ENCODE measurements at places on chromosomes 13 and 19.
A peak's percentile ranks its signal among the peaks of the same experiment; 100 is the strongest.

DNA sequence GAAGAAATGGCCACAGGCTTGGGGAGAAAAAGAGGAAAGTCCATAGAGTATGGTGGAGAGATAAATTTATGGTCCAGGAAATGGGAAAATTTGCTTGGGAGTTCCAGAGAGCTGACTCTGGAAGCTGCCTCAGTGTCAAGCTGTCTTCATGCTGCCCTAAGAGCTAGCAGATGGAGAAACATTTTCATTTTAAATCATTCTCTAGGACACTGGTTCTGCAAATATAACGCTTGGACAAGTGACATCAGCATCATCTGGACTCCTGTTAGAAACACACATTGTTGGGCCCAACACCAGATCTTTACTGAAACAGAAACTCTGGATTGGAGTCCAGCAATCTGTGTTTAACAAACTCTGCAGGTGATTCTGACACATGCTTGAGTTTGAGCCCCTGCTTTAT lies 592.0 kb upstream of the KLF12 start:
- DNase-seq: no peak

GRCh38 chr13:97978651-97979050 lies 25.2 kb downstream of the IPO5 start:
- no peak for DNase-seq

DNA sequence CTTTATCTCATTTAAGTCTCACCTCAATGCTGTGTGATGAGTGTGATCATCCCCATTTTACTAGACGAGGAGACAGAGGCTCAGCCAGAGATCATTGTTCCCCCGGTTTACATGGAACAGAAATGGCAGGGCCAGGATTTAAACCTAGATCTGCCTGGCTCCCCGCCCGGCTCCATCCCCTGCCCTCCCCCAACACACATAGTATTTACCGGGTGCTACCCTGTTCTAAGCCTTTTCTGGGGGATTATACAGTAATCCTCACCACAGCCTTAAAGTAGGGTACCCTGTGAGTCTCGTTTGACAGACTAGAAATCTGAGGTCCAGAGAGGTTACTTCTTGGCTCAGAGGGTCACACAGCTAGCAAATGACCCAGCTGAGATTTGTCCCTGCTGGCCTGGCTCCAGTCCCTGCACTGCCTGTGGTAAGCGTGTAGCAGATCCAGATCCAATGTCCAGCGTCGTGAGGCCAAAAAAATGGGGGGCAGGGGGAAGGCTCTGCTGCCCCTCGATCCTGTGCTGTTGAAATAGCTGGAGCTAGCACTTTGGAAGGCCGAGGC lies 3.8 kb upstream of the KLC3 start:
- no peak for DNase-seq

DNA sequence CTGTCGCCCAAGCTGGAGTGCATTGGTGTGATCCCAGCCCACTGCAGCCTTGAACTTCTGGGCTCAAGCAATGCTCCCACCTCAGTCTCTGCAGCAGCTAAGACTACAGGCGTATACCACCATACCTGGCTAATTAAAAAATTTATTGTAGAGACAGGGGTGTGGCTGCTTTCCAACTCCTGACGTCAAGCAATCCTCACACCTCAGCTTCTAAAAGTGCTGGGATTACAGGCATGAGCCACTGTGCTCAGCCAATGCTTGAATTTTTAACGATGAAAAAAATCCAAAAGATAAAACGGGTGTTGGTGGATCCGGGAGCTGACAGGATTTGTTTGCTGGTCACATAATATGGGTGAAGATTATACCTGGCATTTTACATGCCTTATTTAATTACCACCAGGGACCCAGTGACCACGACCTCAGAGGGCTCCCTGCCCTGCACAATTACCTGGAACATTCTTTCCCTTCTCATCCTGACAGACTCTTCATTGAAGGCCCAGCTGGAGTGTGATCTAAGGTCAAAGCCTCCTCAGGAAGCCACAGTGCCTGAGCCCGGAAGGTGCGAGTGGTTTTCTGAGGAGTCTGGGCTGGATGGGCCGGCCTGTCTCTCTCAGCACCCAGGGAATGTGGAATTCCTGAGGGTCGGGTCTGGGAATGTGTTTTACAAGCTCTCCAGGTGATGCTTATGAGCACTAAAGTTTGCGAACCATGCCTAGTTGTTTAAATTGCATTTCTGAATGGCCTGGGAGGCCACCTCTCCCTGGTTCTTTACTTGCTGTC lies 193.3 kb downstream of the USP12 start:
- no peak for DNase-seq

- DNase-seq: no peak
Measured at GRCh38 chr13:49869519-49869918, 66.6 kb downstream of the SPRYD7 start.

DNA sequence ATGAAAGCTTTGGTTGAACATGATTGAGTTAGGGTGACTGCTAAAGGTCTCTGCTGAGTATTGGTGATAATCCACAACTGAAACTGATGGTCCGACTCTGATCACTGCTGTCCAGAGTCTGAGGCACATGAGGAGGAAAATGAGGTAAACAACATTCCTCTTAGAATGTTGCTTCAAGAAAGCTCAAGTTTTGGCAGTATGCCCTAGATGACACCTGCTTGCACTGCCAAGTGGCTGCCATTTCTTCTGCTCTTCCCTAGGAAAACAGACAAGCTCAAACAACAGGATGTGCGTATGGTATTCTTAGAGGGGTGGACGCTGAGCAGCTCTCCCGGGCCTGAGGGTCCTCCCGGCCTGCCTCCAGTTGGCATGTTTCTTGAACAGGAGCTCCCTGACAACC lies 15.2 kb upstream of the MTIF3 start:
- no peak for DNase-seq

DNA sequence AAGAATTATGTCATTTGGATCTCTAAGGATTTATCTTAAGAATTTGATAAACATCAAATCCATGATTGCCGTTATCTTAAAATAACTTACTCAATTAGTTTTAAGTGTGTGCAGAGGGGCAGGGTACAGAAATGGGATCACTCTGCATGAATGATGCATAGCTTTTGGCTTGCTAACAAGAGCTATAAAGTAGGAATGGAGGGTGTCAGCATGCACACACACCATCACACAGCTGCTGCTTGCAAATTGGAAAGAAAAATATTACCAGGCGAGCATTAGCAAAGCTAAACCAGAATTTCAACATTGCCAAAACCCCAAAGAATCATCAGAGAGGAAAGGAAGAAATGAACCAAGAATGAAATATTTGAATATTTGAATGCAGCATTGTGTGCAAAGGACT lies 580.6 kb downstream of the LMO7 start:
- DNase-seq: no peak

DNA sequence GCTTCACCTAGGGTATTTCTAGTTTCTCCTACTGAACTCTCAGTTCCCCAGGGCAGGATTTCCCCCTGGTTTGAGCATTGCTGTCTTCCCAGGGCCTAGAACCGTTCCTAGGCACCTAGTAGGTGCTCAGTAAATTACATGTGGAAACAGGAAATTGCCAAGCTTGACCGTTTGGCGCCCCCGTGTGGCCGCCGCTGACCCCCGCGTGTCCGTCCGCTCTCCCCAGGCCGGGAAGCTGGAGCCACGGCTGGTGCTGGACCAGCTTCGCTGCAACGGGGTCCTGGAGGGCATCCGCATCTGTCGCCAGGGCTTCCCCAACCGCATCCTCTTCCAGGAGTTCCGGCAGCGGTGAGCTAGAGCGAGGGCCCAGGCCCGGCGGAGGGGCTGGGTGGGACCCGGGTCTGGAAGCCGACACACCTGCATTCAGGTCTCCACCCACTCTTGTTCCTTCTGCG lies 55.5 kb downstream of the MYH14 start:
- DNase-seq: peak; percentile 43

DNA sequence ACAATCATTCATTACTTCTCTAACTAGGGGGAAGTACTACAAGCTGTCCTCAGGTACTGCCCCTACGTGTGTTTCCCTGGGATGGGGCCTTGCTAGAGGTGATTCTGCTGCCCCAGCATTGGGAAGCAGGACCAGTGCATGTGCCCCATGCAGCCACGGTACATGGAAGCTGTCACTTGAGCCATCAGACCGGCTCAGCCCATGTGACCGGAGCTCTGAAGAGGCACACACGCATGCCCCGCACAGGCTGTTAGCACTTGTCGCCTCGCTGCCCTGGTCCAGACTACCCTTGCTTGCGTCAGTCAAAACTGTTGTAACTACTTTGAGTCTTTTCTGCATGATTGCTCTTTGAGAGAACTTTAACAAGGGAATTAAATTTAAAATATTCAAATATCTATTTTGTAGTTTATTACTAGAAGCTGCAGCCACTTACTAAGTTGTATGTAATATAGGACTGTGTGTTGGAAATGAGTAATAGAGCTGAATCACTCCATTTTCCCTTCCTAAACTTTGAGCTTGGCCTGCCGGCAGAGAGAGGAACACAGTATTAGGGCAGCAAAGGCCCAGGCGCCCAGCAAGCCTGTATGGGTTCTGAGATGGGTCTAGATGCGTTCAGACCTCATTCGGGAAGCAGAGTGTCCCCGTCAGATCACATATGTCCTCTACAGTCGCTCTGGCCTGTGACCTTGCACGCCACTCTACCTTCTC lies 42.2 kb downstream of the DHRS12 start:
- DNase-seq: no peak

DNA sequence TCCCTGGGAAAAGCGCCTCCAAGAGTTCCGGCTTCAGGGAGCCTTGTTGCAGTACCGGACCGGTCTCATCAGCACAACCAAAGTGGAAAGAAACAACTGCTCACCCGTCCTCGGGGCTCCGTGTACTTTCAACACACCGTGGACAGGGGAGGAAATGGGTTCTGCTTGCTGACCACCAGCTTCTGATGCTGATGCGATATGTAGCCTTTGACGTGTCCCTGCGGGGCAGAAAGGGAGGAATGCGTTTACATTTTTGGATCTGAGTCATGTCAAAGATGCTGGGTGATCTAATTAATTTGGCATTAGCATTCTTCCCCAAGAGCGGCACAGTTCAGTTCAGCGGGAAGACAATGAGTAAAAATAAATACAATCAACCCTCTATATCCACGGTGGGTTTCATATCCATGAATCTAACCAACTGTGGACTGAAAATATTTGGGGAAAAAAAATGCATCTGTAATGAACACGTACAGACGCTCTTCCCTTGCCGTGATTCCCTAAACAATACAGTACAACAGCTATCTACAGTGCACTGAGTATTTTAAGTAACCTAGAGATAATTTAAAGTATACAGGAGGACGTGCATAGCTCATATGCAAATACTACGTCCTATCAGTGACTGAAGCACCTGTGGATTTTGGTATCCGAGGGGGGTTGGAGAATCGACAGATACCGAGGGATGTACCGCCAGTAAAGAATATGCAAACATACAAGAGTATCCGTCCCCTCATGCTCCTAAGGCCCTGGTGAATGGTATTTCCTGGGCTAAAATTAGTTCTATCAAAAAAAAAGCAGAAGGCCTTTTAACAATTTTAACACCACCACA lies 19.8 kb downstream of the PROZ start:
- DNase-seq: no peak

DNA sequence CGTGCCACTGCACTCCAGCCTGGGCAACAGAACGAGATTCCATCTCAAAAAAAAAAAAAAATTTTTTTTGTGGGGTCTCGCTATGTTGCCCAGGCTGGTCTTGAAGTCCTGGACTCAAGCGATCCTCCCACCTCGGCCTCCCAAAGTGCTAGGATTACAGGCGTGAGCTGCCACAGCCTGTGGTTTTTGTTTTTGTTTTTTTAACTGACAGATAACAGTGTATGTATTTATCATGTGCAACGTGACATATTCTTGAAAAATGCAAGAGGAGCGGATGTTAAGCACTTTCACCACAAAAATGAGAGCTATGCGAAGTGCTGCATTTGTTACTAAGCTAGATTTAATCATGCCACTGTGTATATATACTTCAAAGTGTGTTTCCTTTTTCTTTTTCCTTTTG lies 49.0 kb downstream of the ARHGEF18 start:
- no peak for DNase-seq

GRCh38 chr13:109803825-109804224 lies 17.4 kb upstream of the IRS2 start:
- DNase-seq: no peak

DNA sequence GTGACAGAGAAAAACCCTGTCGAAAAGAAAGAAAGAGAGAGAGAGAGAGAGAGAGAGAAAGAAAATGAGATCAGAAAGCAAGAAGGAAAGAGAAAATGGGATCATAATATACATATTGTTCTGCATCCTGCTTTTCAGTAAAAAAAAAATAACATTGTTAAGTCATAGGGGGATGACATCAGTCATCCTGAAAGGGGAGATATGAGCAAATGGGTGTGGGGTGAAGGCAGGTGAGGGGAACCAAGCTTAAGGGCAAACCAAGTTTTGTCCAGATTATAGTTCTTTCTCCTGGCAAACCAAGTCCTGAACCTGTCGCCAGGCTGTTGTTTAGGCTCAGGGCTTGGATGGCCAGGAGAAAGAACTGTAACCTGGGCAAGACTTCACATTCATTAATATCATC lies 92.6 kb upstream of the TMTC4 start:
- no peak for DNase-seq

DNA sequence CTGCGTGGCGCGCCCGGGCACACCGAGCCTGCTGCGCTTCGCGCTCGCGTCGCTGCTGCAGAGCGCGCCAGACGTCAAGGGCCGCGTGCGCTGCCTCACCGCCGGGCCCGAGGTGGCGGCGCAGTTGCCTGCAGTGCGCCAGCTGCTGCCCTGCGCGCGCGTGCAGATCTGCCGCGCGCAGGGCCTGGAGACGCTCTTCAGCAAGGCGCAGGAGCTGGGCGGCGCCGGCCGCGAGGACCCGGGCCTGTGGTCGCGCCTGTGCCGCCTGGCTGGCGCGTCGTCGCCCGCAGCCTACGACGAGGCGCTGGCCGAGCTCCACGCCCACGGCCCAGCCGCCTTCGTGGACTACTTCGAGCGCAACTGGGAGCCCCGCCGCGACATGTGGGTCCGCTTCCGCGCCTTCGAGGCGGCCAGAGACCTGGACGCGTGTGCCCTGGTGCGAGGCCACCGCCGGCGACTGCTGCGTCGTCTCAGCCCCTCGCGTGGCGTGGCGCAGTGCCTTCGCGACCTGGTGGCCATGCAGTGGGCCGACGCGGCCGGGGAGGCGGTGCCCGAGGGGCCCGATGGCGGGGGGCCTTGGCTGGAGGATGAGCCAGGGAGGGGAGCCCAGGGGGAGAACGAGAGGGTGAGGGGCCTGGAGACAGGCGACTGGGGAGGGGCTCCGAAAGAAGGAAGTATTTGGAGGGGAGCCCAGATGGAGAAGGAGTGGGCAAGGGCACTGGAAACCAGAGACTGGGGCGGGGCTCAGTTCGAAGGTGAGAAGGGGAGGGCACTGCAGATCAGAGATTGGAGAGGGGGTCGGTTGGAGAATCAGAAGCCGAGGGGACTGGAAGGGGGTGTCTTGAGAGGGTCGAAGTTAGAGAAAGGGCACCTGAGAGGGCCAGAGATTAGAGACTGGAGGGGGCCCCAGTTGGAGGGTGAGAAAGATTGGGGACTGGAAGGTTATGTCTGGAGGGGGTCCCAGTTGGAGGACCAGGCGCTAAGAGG lies 24.7 kb downstream of the ZSWIM9 start:
- no peak for DNase-seq

Measured in femur (tissue), 1 donor.